ENCODE measurements at places on chromosomes 7 and 10.

GRCh38 chr7:8176370-8177081 lies 85.4 kb downstream of the ICA1 start:
- peak; percentile 27 for DNase-seq

- no peak for DNase-seq
Measured at GRCh38 chr10:102919246-102919959, 1.3 kb downstream of the CNNM2 start.

DNA sequence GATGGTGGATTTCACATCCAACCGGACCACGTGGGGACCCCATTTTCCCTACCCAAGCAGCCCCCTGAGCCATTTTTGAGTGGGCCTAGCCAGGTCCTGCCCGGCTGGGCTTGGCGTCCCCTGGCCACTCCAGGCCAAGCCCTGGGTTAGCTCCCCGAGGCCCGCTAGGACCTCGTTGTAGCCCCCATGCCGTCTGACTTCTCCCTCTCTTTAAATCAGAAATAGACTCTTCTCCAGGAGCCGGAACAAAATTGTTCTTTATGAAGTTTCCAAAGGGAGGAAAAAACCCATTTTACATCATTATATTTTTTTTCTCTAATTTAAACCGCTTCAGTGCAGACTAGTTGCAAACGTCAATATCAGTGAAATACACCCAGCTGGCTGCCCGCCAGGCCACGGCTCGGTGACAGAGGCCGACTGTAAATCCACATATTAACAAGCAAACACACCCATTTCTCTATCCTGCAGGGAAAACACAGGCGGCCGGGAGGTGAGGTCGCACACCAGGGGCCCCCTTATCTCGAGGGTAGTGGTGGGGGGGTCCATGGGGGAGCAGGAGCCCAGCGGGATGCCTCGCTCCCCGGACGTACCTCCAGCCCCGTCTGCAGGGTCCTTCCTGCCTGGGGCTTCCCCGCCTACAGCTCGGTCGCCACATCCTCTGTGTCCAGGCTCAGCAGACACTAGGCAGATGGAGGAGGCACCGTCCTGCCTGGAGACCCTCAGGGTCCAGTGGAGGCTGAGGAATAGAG lies 72.7 kb downstream of the ELFN1 start:
- no peak for DNase-seq

DNA sequence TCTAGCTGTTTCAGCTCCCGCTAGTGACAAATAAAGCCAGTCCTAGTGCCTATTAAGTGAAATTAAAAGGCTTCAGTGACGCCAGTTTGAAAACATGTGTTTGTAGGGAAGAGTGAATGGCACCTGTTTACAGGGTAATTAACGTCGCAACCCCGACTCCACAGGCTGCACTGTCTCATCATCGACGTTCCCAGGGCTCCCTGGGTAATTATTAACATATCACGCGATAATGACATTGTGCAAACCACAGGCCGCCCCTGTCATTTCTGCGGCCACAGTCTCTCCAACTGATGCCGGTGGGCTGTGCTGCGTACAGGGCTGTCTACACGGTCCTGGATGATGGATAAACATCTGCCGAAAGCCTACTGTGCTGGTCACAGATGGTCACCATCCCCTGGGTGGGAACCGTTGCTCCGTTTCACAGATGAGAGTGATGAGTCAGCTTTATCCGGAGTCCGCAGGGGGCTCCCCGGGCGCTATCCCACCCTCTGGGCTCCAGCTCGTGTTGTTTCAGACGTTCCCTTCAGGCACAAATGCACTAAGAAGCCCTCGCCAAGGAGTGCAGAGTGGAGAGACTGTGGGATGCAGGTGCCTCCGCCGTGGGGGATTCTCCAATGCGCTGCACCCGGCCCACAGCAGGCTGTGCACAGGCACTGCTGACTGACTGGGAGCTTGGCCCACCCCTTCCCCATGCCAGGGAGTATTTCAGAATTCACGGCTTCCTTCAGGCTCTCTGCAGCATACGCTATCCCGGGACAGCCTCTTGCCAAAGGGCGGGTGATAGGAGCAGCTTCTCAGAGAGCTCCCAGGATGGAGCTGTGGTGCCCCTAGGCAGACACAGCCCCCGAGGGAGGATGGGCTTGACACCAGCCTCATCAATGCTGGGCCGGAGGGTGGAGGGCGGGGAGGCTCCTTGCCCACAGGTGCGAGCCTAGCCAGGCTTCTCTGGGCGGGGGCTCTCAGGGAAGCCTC lies 491.8 kb upstream of the FOXK1 start:
- no peak for DNase-seq

GRCh38 chr7:121180436-121181063 lies 148.2 kb upstream of the WNT16 start:
- no peak for DNase-seq

DNA sequence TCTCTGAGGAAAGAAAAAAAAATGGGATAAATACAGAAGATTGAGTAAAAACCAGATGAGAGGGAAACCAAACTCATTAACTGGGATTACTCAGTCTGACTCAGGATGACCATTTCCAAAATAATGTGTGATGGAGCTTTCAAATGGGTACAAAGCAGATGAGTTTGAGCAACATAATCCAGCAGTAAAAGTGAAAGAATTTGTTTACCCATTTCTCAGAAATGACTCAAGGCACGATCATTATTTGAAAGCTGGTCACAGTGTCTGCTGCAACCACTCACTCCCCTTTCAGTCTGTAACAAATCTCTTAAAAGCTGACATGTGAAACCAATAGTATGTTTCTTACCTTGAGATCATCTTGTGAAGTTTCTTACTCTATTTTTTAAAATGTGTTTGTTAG lies 104.7 kb upstream of the KLF14 start:
- DNase-seq = no peak
